Endothelial cell (in vitro differentiated cells): ENCODE measurements at places on chromosomes 1 and 21.

GRCh38 chr1:207349979-207350378 lies 28.5 kb downstream of the CD55 start:
- no peak for DNase-seq

DNA sequence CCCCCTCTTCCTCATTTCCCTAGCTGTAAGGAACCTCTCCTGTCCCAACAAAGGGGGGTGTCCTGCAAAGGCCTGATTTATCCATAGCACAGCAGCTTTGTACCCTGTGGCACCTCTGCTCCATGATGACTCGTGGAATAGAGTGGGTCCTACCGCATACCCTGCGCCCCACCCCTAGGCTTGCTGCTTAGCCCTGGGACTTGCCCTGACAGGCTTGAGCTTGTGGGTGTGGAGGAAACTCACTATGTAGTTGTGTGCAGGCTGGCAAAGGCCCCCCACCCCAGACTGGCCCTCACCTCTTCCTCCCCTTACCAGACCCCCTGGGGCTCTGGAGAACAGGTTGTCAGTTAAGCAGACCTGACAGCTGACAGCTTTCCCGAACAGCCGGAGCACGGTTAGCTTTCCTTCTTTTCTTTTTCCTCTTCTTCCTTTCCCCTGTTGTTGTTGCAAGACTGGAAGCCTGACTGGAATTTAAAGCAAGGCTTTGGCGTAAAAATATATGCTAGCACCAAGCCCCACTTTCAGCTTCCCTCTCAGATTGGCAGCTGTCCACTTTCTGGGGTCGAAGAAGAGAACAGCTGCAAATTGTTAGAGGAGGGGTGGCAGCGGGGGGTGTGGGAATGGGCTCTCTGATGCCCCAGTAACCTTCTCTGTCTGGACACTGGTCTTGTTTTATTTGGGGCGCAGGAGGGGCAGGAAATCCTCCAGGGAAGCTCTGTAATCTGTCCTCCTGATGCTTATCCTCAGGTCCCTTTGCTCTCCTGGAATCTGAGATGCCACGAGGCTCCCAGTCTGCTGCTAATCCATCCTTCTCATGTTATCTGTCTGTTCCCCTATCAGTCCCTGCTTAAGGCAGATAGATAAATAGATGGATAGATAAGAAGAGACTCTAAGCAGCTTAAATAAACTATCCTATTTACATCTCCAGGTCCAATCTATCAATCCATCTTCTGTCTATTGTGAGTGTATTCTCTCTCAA lies 134.6 kb downstream of the BRINP2 start:
- DNase-seq, result no peak

GRCh38 chr1:157497284-157497683 lies 55.0 kb downstream of the FCRL5 start:
- DNase-seq, result no peak

GRCh38 chr1:178399177-178399728 lies 97.5 kb downstream of the CLEC20A start:
- DNase-seq, result no peak

DNA sequence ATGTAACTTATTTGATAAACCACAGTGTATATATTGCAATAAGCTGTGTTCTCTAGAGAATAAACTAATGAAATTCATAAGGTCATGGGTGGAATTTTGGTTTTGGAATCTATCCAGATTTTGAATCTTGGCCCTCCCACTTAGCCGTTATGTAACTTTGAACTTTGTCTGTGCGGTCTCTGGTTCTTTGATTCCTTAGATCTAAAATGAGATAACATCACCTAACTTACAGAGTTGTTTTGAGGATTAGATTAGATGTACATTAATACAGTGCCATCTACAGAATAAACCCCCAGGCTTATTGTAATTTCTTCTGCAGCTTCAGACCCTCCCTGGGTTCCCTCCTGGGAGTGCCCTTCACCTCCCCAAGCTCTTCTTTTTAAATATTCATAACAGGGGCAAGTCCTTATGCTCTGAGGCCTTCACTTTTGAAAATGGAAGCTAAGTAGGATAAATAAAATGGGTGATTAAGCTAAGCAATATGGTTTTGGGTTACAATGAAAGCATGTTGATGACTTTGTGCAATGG lies 124.3 kb downstream of the ATG4C start:
- DNase-seq, result no peak

GRCh38 chr1:65341381-65341780 lies 32.0 kb downstream of the DNAJC6 start:
- DNase-seq, result no peak

DNA sequence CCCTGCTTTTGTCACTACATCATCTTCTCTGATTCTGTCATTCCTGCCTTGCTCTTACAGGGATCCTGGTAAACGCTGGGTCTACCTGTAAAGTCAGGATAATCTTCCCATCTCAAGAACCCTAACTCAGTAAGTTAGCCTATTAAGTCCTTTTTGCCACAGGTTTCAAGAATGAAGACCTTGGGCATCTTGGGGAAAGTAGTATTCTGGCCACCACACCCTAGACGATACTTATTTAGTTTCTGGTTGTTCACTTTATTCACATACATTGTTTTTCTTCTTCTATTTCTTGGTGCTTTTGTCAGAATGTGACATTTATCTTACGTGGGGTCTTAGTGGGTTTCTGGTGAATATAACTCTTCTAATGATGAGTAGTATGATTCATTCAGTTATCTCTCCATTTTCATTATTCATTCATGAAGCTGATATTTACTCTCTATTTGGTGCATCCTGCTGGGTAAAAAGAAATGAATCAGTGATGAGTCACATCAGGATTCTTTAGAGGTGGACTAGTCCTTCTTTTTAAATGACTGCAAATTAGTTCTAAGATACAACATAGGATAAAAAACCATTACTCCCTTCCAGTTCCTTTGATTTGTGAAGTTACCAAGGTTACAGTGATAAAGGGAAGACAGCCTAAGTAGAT lies 514.4 kb upstream of the B3GALT2 start:
- DNase-seq, result no peak

- no peak for DNase-seq
Observed at GRCh38 chr1:67058242-67058641, 4.3 kb upstream of the SLC35D1 start.

- no peak for DNase-seq
Observed at GRCh38 chr1:99674115-99675064, 28.5 kb downstream of the PALMD start.

DNA sequence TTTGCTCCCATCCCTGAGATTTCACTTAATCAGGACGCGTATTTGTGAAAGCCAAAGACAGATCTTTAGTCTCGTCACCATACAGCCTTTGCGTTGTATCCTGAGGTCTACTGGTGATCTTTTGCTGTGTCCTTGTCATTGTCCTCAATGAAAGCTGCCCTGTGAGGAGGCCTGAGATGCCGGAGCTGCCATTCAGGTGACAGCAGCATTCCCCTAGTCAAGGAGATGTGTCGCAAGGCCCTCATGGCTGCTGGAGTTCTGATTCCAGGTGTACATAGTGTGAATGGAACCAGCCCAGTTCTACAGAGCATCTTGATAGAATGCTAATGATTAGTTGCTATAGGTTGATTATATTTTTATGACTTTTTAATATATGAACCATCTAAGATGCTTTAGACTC lies 24.1 kb downstream of the TTF2 start:
- no peak for DNase-seq

DNA sequence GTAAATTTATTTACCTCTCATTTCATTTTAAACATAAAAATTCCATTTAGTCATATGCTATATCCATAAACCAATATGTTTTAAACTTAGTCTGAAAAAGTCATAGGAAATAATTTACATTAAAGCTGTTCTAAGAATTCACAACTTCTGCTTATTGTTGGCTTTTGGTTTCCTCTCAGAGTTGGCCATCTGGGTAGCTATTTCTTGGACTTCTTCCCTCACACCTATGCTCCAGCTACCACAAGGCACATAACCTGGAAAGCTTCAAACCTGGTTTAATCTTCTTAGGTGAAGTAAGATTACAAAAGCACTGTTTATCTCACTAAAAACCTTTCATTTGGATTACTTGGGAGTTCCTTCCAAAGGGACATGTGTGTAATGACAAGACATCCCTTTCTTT lies 29.8 kb downstream of the RBM11 start:
- DNase-seq, result no peak

DNA sequence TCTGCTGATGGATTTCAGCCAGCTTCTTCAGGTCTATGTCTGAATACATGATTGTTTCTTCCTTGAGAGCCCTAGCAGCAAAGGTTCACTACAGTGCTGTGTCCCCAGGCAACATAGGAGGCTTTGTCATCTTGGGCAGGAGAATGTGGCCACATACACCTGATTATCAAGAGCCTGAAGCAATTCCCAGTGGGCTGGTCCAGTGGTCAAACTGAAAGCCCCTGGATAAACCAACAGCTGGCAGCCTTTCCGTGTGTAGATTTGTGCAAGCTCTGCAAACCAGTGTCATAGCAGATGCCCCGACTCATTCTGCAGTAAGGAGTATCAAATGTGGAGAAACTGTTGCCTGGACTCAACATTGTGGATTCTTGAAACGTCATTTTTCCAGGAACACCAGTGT lies 2.3 kb upstream of the GIPC2 start:
- no peak for DNase-seq
